ENCODE measurements at places on chromosomes 3 and 15.
A peak's percentile ranks its signal among the peaks of the same experiment; 100 is the strongest.

GRCh38 chr15:52261498-52262242 is 33.9 kb downstream of the MYO5C start:
- DNase-seq, result peak; percentile 64

GRCh38 chr3:149646181-149646766 is 11.6 kb downstream of the WWTR1 start:
- DNase-seq, result peak; percentile 54

- DNase-seq, result peak; percentile 81
Observed at GRCh38 chr15:39756806-39757522, 25.7 kb downstream of the FSIP1 start.

DNA sequence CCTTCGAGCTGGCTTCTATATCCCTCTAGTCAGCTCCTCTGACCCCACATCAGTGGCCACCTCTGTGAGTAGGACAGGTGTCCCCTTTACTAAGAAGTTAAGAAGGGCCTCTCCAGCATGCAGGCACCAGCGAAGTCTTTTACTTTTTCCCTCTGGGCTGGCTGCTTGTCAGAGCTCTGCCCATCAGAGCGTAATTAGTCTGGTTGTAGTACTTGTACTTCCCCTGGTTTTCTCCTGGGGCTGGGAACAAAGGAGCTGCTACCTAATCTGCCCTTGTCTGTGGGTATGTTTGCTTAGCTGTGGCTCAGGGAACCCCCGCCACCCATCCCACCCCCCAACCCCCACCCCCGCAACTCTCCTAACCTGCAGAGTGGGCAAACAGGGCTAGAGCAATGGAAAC is 27.4 kb upstream of the ALPK3 start:
- DNase-seq, result no peak

GRCh38 chr3:93989241-93989640 is 9.3 kb downstream of the ARL13B start:
- no peak for DNase-seq

DNA sequence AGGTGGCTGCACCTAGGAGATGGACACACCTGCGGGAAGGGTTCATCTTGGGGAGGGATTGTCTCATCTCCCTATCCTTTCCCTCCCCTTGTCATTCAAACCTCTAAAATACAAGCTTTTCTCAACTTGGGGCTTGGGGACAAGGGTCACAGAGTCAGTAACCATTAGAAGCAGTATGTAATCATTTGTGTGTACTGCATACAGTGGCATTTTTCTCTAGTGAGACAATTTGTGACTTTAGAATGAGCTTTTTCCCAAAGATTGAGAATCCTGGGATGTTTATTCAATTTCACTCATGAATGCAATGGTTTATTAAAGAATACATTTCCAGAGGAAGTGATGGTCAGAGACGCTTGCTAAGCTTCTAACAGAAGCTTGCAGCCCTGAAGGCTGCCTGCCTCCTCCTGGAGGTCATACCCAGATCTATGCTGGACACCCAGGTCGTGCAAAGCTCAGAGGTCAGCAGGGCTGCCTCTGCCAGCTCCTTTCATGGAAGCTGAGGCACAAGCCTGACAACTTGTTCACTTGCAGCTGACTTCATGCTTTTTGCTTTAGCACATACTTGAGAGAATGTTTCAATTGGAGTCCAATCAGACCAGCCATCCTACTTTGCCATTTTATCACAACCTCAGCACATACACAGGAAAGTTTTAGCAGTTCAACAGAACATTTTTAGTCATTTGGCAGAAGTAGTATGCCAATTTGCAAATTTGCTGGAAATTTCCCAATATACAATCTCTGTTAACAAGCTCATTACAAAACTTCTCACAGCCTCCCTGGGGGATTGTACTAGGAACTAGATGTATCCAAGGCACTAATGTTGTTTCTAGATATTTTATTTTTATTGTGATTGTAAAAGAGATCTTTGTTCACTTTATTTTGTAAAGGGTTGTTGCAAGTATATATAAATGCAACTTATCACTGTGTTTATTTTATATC is 25.6 kb upstream of the ALDH1L1 start:
- peak; percentile 40 for DNase-seq

DNA sequence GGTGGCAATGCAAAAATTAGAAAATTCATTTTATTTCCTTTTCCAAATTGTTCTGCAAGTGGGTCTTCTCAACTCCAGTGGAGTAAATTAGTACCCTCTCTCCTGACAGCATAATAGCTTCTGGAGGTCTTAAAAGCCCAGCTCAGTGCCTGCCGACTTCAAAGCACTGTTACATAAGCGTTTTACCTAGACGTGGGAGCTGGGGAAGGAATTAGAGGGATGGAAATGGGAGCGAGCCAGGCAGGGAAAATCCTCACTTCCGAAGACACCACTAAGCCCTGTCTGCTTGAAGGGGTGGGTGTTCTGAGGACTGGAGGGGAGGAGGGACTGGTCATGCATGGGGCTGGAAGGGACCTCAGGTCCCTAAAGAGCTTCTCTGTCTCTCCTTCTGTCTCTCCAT is 77.2 kb upstream of the SLC6A1 start:
- DNase-seq, result no peak

- DNase-seq, result no peak
Observed at GRCh38 chr15:45386974-45387373, 8.6 kb upstream of the GATM start.

DNA sequence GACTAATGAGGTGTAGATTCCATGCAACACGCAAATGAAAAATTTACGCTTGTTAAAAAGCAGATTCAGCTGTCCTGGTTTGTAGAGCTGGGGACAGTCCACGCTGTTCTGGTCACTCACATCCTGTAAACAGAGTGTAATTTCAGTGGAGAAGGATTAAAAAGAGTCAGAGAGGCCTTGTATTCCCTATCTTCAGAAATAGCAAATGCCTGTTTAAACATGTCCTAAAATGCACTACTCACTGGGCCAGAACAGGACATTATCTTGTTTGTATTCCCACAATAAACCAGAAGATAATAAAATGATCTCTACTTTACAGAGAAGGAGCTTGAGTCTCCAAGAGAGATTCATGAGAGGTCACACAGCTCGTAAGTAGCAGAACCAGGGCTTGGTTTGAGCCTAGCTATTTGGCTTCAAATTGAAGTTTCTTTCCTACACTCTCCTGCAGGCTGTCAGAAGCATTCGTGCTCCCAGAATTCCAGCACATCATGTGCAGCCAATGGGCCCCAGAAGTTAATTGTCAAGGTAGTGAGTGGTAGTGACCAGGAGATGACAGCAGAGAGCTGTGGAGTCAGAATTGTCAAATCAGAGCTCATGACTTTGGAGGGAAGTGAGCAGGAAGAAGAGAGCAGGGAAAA is 242.5 kb downstream of the ATP8B4 start:
- DNase-seq, result no peak

DNA sequence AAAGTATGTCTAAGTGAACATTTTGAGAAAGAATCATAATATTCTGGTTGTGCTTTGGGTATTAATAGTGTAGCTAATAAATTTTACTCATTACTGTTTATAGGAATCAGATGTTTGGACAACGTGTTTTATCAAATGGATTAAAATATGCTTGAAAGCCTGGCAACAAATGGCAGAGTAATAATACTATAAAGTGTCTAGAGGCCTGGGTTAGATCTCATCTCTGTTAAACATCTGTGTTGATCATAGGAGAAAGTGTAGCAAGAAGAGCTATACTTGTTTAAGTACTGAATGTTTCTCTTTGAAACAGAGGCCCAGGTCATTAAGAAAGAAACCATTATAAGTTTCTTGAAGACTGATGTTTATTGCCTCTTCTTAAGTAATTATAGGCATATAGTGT is 30.5 kb downstream of the VPS8 start:
- peak; percentile 1 for DNase-seq

GRCh38 chr15:71051539-71051938 is 63.7 kb upstream of the THSD4 start:
- peak; percentile 80 for DNase-seq

GRCh38 chr15:90757461-90757860 is 40.3 kb downstream of the BLM start:
- no peak for DNase-seq

DNA sequence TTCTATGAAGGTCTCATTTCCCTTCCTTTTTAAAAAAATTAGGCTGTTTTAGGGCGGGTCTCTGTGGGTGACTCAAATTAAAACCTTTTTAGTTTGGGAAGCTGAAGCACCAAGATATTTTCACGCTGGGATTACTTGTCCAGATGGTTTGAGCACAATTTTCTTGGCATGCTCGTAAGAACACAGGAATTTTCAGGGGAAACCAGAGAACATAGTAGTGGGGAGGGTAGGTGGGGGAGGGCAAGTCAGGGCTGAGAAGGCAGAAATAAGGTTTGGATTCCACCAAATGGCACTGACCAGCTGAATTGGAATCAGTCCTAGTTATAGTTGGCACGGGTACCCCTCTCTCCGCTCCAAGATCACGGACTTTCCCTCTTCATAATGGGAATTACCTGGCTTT is 97.3 kb upstream of the LRIG1 start:
- DNase-seq, result peak; percentile 61

DNA sequence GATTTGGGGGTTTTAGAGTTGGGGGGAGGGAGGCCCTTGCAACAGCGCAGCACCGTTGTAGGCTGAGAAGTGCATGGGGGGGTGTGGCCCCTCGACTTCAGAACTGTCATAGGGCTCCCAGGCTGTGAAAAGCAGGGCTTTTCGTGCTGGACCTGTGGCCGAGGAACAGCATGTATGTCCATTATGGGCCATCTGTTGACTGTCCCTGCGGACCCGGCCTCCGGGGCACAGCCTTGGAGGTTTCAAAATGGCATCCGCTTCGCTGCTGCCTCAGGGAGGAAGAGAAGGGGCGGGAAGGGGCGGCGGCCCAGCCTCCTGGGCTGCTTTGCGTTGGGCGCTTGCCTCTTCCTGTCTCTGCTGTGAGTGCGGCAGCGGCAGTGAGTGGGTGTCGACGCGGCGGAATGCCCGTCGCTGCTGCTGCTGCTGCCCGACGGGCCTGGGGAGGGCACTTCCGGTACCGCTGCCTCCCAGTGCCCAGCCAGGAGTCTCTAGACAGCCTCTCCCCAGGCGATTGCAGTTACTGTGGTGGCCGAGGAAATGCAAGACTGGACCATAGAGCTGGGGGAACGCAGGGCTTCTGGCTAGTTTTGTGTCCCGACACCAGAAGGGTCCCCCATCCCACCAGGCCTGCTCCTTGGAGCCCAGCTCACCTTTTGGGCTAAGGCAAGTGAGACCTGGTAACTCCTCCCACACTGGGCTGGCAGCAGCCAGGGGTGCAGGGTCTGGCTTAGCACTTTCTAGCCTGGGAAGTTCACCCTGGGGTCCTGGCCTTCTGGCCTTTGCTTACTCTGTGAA is 1.9 kb downstream of the GNAI2 start:
- peak; percentile 86 for DNase-seq

- no peak for DNase-seq
Observed at GRCh38 chr3:24096695-24097290, 151.7 kb downstream of the NR1D2 start.

- DNase-seq, result no peak
Observed at GRCh38 chr3:39460677-39461076, 6.8 kb upstream of the MOBP start.

DNA sequence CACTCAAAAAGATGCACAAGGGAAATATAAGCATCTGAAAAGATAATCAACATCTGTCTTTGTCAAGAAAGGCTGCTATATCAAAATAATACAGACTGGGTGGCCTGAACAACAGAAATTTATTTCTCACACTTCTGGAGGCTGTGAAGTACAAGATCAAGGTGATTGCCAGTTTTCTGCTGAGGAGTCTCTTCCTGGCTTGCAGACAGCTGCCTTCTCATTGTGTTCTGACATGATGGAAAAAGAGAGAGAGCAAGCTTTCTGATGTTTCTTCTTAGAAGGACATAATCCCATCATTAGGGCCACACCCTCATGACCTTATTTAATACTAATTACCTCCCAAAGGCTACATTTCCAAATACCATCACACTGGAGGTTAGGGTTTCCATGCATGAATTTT is 1573.3 kb downstream of the SI start:
- DNase-seq, result no peak

DNA sequence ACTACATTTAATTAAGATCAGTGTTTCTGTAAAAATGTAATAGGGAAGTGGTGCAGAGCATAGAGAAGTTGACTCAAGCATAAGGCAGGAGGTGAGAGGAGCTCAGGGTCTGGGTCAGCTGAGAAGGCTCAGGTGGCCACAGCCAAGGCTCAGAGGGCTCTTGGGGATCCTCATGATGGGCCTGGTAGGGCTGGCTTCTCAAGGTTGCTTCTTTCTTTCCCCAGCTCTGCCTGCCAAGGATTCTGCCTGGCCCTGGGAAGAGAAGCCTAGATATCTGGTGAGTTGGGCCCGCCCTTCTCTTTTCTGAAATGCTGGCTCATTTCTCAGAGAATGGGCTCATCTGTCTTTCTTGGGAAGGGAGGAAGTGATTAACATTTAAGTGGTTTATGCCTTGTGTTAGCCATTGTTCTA is 6.5 kb downstream of the ZNF589 start:
- peak; percentile 74 for DNase-seq

DNA sequence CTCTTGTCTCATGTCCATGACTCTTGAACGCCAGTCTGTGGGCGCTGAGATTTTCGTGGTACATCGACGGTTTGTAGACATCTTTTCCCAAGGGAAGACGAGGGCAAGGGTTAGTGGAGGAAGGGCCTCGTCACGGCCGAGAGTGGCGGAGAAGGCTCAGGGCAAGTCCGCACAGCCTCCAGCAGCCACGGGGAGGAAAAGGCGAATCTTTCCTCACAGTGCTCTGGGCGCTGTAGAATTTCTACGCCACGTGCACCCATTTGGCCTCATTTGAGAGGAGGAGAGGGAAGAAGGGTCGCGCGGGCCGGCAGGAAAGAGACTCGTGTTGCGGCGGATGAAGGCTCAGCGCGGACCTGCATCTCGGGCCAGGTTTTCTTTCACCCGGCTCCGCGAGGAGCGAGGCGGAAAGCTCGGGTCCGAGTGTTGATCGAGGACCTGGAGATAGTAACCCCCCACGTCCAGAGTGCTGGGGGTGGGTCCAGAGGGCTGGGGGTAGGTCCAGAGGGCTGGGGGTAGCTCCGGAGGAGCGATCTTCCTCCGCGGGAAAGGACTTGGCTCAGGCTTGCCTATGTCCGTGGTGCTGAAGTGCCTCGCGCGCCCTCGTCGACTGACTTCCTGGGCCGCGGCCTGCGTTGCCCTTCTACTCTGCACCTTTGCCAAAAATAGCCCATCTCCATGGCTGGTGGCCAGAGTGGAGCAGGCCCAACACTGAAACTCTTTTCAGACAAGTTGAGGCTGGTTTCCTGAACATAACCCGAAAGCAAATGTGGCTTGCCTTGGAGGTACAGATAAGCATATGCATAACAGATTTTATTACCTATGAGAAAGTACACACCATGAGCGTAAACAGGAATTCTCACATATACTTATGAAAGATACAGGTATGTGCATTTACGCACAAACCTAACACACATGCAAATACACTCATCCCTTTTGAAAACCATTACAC is 1.1 kb downstream of the SLC35G2 start:
- peak; percentile 57 for DNase-seq

DNA sequence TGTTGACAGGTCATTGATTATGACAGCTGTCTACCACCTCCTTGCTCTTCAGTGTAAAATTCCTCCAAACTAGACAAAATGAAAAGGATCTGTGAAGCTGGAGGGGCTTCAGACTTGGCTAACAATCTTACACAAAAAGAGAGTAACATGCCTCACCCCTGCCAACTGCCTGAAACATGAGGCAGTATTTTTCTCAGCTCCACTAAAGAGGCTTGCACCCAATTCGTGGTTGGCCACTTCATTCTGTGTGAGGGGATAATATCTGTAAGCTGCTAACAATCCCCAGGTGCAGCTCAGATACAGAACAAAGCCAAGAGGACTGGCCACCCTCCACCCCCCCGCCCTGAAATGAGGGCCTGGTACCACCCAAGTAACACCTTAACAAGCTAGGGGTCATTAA is 2.8 kb downstream of the MB21D2 start:
- no peak for DNase-seq

GRCh38 chr3:112871735-112872134 is 25.1 kb upstream of the CD200R1L start:
- no peak for DNase-seq
